ENCODE measurements at places on chromosomes 7 and 10. TPM values are rescaled to one million over a fixed set of nuclear protein-coding genes. Genes with fewer than 3 reads are reported as not detected.

The CH25H gene
- total RNA-seq: 0.25 TPM

The ASZ1 gene
- total RNA-seq: not detected

The BMPR1A gene
- total RNA-seq: 27.7 TPM

The ACTL6B gene
- total RNA-seq: 95.2 TPM

The GIMAP7 gene
- not detected for total RNA-seq

The POLR2J3 gene
- 32.5 TPM for total RNA-seq

The NME8 gene
- not detected for total RNA-seq

The UCMA gene
- not detected for total RNA-seq

The ICA1 gene
- total RNA-seq: 9.8 TPM

The ZNF3 gene
- total RNA-seq: 87.9 TPM

The GDF2 gene
- not detected for total RNA-seq

The PKD2L1 gene
- 0.44 TPM for total RNA-seq

The TRIL gene
- 1.4 TPM for total RNA-seq

The CYP26C1 gene
- total RNA-seq: 0.10 TPM

The COBL gene
- total RNA-seq: 3.3 TPM

The SPDYE16 gene
- total RNA-seq: 0.20 TPM

The GPR26 gene
- 0.10 TPM for total RNA-seq

The KCP gene
- total RNA-seq: 2.2 TPM

The SVIL gene
- 117 TPM for total RNA-seq

The ANKRD30A gene
- not detected for total RNA-seq

The PSD gene
- 88.5 TPM for total RNA-seq

The ERVW-1 gene
- total RNA-seq: not detected

The MUC12 gene
- total RNA-seq: 1.0 TPM

The CDNF gene
- total RNA-seq: 2.2 TPM

The CDC14C gene
- not detected for total RNA-seq

The MYL10 gene
- total RNA-seq: not detected

The PANK1 gene
- 16.7 TPM for total RNA-seq

The GPR15LG gene
- not detected for total RNA-seq

Measured in glutamatergic neuron (in vitro differentiated cells).